ENCODE measurements at places on chromosomes 2 and 18. TPM values are rescaled to one million over a fixed set of nuclear protein-coding genes. Genes with fewer than 3 reads are reported as not detected.

DNA sequence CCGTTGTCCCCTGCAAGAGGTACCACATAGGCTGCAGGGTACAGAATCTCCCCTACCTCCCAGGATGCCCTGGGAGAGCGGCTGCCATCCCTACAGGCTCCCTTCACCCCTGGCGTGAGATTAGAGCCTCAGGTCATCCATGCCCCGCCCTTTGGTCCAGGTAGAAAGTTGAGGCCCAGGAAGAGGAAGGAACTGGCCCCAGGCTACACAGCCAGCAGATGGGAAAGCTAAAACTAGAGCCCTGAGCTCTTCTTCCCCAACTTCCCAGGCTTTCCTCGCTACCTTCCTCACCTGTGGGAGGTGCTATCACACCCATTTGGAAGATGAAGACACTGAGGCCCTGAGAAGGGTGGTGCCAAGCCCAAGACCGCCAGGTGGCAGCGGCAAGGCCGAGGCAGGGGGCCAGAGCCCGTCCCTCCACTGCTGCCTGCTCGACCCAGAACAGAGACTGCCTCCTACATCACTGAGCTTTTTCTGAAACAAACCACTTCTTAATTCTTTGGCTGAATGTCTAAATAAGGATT, 25.8 kb downstream of the CIB4 start:
- DNase-seq, result no peak

DNA sequence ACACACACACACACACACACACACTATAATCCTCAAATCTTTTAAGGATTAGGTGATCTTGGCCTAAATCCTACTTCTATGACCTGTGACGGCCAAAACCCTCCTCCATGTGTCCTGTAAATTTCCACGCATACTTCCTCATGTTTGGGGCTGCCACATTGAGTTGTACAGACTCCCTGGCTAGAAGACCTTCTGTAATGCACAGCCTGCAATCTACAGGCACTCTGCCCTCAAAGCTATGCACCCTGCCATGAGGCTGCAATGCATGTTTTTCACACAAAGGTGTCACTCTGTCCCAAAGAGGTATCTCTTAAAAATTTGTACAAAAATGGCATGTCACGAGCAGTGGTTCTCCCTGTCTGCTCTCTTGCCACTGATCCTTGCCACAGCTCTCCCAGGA, 26.4 kb upstream of the B4GALT6 start:
- DNase-seq, result no peak

GRCh38 chr2:46690825-46691224, 211.5 kb downstream of the TMEM247 start:
- no peak for DNase-seq

- DNase-seq, result no peak
These were observed 2.0 kb downstream of the ACAA2 start for GRCh38 chr18:49811151-49811938.

TXNDC2 gene
- total RNA-seq, result 0.82 TPM

FBXO41 gene
- 111 TPM for total RNA-seq

MAPRE3 gene
- 240 TPM for total RNA-seq

All from dorsolateral prefrontal cortex (tissue), 122 donors.